ENCODE measurements at places on chromosomes 12 and 14. TPM values are rescaled to one million over a fixed set of nuclear protein-coding genes. Genes with fewer than 3 reads are reported as not detected.

- no peaks in the 10 kb centered on the region for H3K36me3 ChIP-seq
- H3K27ac ChIP-seq, result peak overlapping the region; percentile 96
- H3K4me1 ChIP-seq, result peaks cover 27% of the 10 kb centered on the region
- peak; percentile 83 for DNase-seq
- peak overlapping the region; percentile 96 for H3K4me3 ChIP-seq
Measured at GRCh38 chr14:63727231-63727735, 582 bp downstream of the SGPP1 start.

DNA sequence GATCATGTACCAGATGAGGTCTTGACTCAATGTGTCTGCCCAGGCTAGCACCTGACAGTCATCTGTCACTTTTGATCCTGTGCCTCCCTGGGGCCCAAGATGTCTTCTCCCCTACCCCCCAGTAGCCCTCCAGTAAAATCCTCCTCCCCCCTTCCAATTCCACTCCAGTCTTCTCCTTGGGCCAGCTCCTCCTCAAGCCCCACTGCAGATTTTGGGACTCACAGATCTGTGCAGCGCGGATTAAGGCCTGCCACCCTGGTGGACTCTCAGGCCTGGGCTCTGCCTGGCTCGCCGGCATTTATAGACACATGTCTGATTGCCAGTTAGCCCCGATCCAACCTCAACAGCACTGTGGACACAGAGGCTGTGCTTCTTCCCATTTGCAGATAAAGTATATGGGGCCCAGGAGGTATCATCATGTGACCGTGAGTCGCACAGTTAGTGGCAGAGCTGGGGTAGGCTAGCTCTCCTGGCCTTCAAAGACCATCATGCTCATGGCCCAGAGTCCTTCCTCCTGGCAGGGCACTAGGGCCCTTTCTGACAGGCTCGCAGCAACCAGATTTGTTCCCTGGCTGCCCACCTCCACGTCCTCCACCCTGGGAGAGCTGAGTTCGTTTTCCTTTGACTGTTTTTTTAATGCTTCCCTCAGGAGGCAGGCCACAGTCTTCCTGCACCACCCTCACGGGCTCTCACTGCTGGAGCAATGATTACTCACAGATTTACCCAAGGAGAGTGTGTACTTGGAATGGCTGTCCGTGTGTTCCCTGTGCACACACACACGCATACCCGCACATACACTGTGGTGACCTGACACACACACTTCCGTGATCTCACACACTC, 98.3 kb upstream of the DIO3 start:
- H3K27ac ChIP-seq, result no peak overlapping the region
- no peak for DNase-seq
- H3K27me3 ChIP-seq, result no peaks in the 10 kb centered on the region
- no peaks in the 10 kb centered on the region for H3K4me1 ChIP-seq

Gene KRT77
- total RNA-seq, result not detected

DNA sequence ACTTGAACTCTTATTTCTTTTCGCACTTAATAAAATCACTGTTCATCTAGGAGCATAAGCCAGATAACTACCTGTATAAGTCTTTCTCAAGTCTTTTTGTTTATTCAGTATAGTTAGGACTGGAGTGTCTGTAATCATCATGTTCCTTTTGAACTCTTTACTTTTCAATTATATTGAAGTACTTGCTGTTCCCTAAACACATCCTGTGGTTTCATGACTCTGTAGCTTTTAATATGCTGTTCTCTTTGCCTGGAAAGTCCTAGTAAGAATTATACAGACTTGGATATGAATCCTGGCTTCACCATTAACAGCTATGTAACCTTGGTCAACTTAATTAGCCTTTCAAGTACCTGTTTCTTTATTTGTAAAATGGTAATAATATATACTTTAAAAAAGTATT, 88.2 kb downstream of the CCDC91 start:
- H3K27me3 ChIP-seq, result no peaks in the 10 kb centered on the region
- no peak overlapping the region for H3K4me3 ChIP-seq

DNA sequence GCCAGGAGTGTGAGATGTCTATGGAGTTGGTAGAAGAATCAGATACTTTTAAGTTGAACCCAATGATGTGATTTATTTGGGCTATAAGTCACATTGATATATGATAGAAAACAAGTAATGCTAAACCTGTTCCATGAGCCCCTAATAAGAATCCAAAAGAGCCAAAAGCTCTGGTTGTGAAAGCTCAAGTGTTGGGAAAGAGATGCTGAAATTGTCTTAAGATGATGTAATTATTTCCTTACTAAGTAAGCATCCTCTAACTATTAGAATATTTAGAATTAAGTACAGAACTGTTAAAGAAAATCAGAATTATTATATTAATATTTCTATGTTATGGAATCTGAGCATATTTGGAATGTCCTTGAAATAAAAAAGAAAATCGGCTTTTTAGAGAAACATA, 17.6 kb upstream of the SLC2A13 start:
- peaks cover 22% of the 10 kb centered on the region for H3K27me3 ChIP-seq
- no peaks in the 10 kb centered on the region for H3K36me3 ChIP-seq
- H3K4me3 ChIP-seq, result no peak overlapping the region
- no peak for DNase-seq

DNA sequence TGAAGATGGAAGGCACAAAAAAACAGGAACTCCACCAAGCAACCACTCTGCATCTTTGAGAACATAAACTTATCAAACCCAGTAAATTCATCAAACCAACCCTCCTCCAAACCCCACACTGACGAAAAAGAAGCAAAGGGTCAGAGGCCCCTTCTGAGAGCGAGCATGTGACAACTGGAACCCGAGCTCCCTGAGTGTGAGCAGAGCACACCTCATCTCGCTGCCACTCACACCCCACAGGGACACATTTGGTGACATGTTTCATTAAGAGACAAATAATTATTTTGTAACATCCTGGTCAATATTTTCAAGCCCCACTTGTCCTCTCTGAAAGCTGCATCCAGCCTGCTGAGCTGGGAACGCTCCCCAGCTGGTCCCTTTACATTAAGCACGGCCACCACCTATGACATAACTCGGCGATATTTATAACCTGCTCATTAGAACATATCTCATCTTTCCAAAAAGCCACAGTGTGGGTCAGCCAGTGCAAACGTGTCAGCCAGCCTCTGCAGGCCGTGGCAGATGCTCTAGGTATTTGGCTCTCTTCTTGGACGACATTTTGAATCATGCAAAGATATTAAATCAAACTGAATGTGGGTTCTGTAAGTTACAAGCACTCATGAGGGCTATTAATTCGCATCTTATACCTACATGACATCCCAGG, 120.1 kb downstream of the TTC7B start:
- no peak overlapping the region for H3K27ac ChIP-seq
- H3K4me3 ChIP-seq, result no peak overlapping the region
- H3K4me1 ChIP-seq, result peaks cover 24% of the 10 kb centered on the region
- DNase-seq, result no peak
- H3K36me3 ChIP-seq, result no peaks in the 10 kb centered on the region

- no peaks in the 10 kb centered on the region for H3K4me1 ChIP-seq
- DNase-seq, result no peak
- H3K36me3 ChIP-seq, result no peaks in the 10 kb centered on the region
- H3K27me3 ChIP-seq, result no peaks in the 10 kb centered on the region
- no peak overlapping the region for H3K27ac ChIP-seq
Measured at GRCh38 chr12:4817880-4818279, 91.8 kb upstream of the KCNA1 start.

Gene TSHR
- total RNA-seq, result not detected

DNA sequence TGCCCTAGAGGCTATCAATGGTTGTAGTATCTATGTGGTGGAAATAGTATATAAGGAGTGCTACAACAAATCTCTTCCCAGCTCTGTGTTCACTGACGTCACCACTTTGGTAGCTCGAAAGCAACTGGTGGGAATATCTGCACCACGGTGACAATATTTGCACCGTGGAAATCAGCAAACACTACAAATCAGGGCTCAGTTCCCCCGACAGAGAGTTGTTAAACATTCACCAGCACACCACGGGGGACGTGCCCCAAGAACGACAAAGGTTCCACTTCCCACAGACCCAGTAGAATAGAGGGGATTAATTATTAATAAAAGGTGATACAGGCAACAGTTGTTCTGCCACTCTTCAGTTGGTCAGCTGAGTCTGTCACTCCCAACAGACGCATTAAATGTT, 98.4 kb downstream of the CCDC60 start:
- H3K4me1 ChIP-seq, result no peaks in the 10 kb centered on the region
- no peak overlapping the region for H3K4me3 ChIP-seq
- H3K27ac ChIP-seq, result no peak overlapping the region

Gene USP44
- 0.39 TPM for total RNA-seq

GRCh38 chr14:23300687-23301223, 1.9 kb downstream of the PPP1R3E start:
- no peaks in the 10 kb centered on the region for H3K36me3 ChIP-seq
- H3K4me1 ChIP-seq, result peaks cover 23% of the 10 kb centered on the region
- no peak for DNase-seq
- H3K27ac ChIP-seq, result peak overlapping the region; percentile 100
- no peaks in the 10 kb centered on the region for H3K27me3 ChIP-seq
- H3K4me3 ChIP-seq, result peak overlapping the region; percentile 90

GRCh38 chr12:87991483-87991882, 37.7 kb downstream of the C12orf50 start:
- H3K36me3 ChIP-seq, result no peaks in the 10 kb centered on the region
- H3K27me3 ChIP-seq, result no peaks in the 10 kb centered on the region
- H3K4me3 ChIP-seq, result no peak overlapping the region
- no peak overlapping the region for H3K27ac ChIP-seq
- H3K4me1 ChIP-seq, result peaks cover 1% of the 10 kb centered on the region
- DNase-seq, result no peak

DNA sequence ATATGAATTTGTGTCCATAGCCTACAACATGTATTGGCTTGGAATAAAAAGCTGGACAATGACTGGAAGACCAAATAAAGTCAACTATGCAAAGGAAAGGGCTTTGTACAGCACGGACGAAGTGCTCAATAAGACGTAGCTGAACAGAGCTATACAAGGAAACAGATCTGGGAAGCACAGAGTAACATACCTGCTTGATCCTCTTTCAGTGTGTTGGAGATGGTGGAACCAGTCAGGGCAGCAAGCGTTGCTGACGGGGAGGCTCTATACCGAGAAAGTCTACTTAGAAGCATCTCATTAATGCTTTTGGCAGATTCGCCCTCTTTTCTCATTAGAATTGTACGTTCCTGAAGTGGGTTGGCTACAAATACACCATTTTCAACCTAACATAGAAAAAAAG, 99.3 kb downstream of the HECTD4 start:
- DNase-seq, result no peak
- peaks cover 6% of the 10 kb centered on the region for H3K36me3 ChIP-seq
- no peaks in the 10 kb centered on the region for H3K4me1 ChIP-seq
- H3K27ac ChIP-seq, result no peak overlapping the region

Gene AICDA
- not detected for total RNA-seq

DNA sequence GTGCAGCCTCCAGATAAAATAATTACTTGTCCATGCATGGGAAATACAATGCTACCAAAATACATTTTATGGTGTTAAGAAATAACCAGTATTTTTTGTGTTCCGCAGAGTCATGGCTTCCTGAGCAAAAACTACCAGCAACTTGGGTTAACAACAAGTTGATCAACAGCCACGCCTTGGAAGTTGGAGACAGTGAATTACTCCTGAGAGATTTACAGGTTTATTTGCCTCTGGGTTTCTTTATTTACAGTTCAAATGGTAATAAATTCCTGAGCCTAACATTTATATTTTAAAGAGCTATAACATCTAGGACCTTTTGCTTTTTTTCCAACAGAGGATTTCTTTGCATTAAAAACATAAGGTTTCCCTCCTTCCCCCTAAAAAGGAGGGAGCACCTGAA, 194.0 kb downstream of the IPO8 start:
- peaks cover 22% of the 10 kb centered on the region for H3K27me3 ChIP-seq
- no peak overlapping the region for H3K27ac ChIP-seq
- DNase-seq, result no peak
- no peaks in the 10 kb centered on the region for H3K36me3 ChIP-seq
- H3K4me3 ChIP-seq, result no peak overlapping the region
- no peaks in the 10 kb centered on the region for H3K4me1 ChIP-seq

GRCh38 chr14:92635896-92636295, 112.5 kb downstream of the LGMN start:
- no peaks in the 10 kb centered on the region for H3K36me3 ChIP-seq
- no peak overlapping the region for H3K4me3 ChIP-seq
- peaks cover 18% of the 10 kb centered on the region for H3K4me1 ChIP-seq
- H3K27me3 ChIP-seq, result no peaks in the 10 kb centered on the region

Data from osteocyte (in vitro differentiated cells).